Stimulated activated naive B cell treated with anti-CD40 and anti-IgM and Interleukin-4, amounts not matched to agents 10 μg/mL and 1 μg/mL and 100 μg/mL, for 72 hours (primary cell): ENCODE measurements at places on chromosomes 1 and 21.

GRCh38 chr1:225908013-225908640 is 15.9 kb downstream of the PYCR2 start:
- no peak for DNase-seq
- H3K36me3 ChIP-seq: peaks cover 7% of the 10 kb centered on the region
- no peak overlapping the region for H3K4me3 ChIP-seq
- H3K4me1 ChIP-seq: peaks cover 18% of the 10 kb centered on the region
- H3K27me3 ChIP-seq: no peaks in the 10 kb centered on the region
- no peak overlapping the region for H3K27ac ChIP-seq

DNA sequence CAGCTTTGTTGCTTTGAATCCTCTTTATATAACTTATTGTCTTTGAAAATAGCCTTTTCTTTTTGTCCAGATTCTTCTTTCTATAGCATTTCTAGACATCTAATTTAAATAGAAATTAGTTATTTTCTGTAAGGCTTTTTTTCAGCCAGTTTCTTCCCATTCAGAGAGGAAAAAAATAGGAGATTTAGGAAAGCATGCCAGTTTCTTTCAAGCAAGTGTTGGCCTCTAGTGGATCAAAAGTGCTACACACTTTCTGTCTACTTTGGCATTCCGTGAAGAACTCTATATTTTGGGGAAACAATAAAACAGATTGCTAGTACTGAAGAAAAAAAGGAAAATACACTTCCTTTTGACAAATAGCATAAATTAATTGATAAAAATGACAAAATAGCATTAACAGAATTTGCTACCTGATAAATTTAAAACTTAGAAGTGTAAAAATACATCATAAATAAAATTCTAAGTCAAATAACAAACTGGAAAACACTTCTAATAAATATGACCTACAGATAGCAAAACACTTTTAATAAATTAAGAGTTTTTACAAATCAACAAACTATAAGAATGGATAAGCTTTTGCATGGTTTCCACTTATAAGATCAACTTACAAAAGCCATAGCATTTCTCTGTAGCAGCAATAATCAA is 13.1 kb upstream of the EXO1 start:
- DNase-seq: no peak
- peaks cover 10% of the 10 kb centered on the region for H3K27me3 ChIP-seq
- H3K4me3 ChIP-seq: no peak overlapping the region
- H3K4me1 ChIP-seq: peaks cover 23% of the 10 kb centered on the region
- H3K36me3 ChIP-seq: no peaks in the 10 kb centered on the region

GRCh38 chr21:42621166-42621818 is 32.1 kb upstream of the PDE9A start:
- H3K4me1 ChIP-seq: peaks cover 4% of the 10 kb centered on the region
- no peak overlapping the region for H3K27ac ChIP-seq
- no peak for DNase-seq
- peaks cover 32% of the 10 kb centered on the region for H3K27me3 ChIP-seq

GRCh38 chr1:101145449-101145820 is 91.4 kb upstream of the S1PR1 start:
- peaks cover 17% of the 10 kb centered on the region for H3K4me1 ChIP-seq
- no peak overlapping the region for H3K4me3 ChIP-seq
- peak overlapping the region; percentile 92 for H3K27ac ChIP-seq
- DNase-seq: no peak
- H3K27me3 ChIP-seq: no peaks in the 10 kb centered on the region
- no peaks in the 10 kb centered on the region for H3K36me3 ChIP-seq

DNA sequence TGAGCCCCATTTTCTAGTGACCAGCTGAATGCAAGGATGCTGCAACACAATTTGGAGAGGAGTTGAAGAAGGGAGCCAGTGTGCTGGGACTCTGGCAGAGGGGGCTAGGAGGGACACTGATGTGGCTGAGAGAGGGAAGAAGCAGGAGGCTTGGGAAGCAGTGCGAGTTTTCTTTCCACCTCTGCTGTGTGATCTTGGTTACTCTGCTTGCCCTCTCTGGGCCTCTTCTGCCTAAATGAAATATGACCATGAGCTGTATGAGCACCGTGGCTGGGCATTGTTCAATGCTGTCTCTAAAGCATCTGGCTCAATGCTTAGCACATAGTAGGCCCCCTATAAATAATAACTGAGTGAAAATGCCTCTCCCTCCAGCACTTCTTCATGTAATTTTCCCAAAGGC is 65.3 kb upstream of the PAX7 start:
- DNase-seq: no peak
- H3K27me3 ChIP-seq: peaks cover 24% of the 10 kb centered on the region
- H3K27ac ChIP-seq: no peak overlapping the region
- H3K4me3 ChIP-seq: no peak overlapping the region
- no peaks in the 10 kb centered on the region for H3K36me3 ChIP-seq

GRCh38 chr1:195939844-195940243 is 668.4 kb downstream of the KCNT2 start:
- H3K4me3 ChIP-seq: no peak overlapping the region
- DNase-seq: no peak
- no peaks in the 10 kb centered on the region for H3K27me3 ChIP-seq
- no peaks in the 10 kb centered on the region for H3K36me3 ChIP-seq
- no peaks in the 10 kb centered on the region for H3K4me1 ChIP-seq

DNA sequence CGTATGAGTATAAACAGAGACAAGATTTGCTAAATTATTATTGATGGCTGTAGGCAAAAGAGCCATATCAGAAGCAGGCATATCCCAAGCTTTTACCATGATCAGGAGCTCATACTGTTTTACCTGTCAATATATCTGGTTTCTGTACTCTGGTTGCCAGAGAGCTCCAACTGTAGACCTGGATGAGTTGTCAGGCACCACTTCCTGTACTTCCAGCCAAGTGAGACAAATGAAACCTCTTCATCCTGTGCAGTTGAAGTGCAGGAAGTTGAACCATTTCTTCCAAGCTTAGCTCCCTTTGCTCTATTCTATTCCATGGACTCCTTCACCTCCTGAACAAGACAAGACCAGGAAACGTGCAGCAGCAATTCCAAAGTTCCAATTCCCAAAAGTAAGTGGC is 115.6 kb downstream of the ZNF281 start:
- H3K36me3 ChIP-seq: no peaks in the 10 kb centered on the region
- DNase-seq: no peak
- peaks cover 12% of the 10 kb centered on the region for H3K4me1 ChIP-seq
- no peak overlapping the region for H3K4me3 ChIP-seq
- no peaks in the 10 kb centered on the region for H3K27me3 ChIP-seq
- H3K27ac ChIP-seq: no peak overlapping the region

- H3K27ac ChIP-seq: no peak overlapping the region
- no peak overlapping the region for H3K4me3 ChIP-seq
- peaks cover 4% of the 10 kb centered on the region for H3K27me3 ChIP-seq
- no peaks in the 10 kb centered on the region for H3K4me1 ChIP-seq
- DNase-seq: no peak
Measured at GRCh38 chr1:214503553-214503952, 47.8 kb downstream of the PTPN14 start.

GRCh38 chr21:26225046-26225445 is 54.5 kb upstream of the APP start:
- peaks cover 8% of the 10 kb centered on the region for H3K27me3 ChIP-seq
- no peak for DNase-seq
- no peak overlapping the region for H3K4me3 ChIP-seq
- H3K27ac ChIP-seq: no peak overlapping the region
- no peaks in the 10 kb centered on the region for H3K4me1 ChIP-seq

GRCh38 chr1:100037656-100037926 is 67.8 kb downstream of the SLC35A3 start:
- peak overlapping the region; percentile 99 for H3K27ac ChIP-seq

- peaks cover 21% of the 10 kb centered on the region for H3K27me3 ChIP-seq
- H3K27ac ChIP-seq: no peak overlapping the region
- no peaks in the 10 kb centered on the region for H3K4me1 ChIP-seq
- no peak overlapping the region for H3K4me3 ChIP-seq
Measured at GRCh38 chr21:17673261-17674020, 60.7 kb upstream of the BTG3 start.

DNA sequence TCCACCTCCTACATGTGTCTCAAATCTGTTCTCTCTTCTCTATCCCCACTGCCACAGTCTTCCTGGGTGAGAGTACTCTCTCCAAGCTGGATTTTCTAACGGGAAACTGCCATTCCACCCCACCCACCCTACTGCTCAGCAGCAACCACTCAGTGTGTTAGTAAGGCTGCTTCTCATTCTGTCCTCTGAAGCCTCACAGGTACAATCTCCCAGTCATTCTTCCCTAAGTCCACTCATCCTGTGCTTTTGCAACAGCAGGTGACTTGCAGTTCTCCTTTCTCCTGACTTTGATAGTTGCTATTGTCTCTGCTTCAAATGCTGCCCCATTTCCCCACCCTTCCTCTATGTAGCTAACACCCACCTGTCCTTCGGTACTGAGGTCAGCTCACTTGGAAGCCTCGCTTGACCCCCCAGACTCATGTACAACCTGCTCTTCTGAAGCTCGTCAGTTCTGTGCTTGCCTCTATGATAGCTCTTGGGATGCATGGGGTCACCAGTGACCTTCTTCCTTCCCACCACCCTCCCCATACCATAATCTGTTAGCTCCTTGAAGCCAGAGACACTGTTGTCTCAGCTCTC is 188.9 kb downstream of the RRAGC start:
- H3K4me1 ChIP-seq: no peaks in the 10 kb centered on the region
- no peaks in the 10 kb centered on the region for H3K36me3 ChIP-seq
- H3K27ac ChIP-seq: no peak overlapping the region

GRCh38 chr1:200415227-200415626 is 5.4 kb upstream of the ZNF281 start:
- H3K36me3 ChIP-seq: no peaks in the 10 kb centered on the region
- H3K27ac ChIP-seq: no peak overlapping the region
- H3K4me1 ChIP-seq: peaks cover 12% of the 10 kb centered on the region
- DNase-seq: no peak
- no peaks in the 10 kb centered on the region for H3K27me3 ChIP-seq
- no peak overlapping the region for H3K4me3 ChIP-seq

- H3K4me1 ChIP-seq: peaks cover 21% of the 10 kb centered on the region
- peak overlapping the region; percentile 60 for H3K27ac ChIP-seq
- DNase-seq: no peak
- peaks cover 3% of the 10 kb centered on the region for H3K36me3 ChIP-seq
Measured at GRCh38 chr21:42413093-42413492, 9.4 kb downstream of the UBASH3A start.

DNA sequence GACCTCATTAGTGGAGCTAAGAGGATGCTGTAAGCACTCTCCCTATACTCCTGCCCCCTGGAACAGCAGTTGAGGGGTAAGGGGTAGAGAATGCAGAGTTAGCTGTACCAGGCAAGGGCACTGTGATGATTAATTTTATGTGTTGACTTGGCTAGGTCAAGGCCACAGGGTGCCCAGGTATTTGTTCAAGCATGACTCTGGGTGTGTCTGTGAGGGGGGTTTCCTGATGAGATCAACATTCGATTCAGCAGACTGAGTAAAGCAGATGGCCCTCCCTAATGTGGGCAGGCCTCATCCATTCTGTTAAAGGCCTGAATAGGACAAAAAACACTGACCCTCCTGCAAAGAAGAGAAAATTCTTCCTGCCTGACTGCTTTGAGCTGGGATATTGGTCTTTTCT is 110.8 kb downstream of the KCND3 start:
- H3K4me3 ChIP-seq: no peak overlapping the region
- no peak overlapping the region for H3K27ac ChIP-seq
- H3K27me3 ChIP-seq: peaks cover 24% of the 10 kb centered on the region
- no peaks in the 10 kb centered on the region for H3K36me3 ChIP-seq

DNA sequence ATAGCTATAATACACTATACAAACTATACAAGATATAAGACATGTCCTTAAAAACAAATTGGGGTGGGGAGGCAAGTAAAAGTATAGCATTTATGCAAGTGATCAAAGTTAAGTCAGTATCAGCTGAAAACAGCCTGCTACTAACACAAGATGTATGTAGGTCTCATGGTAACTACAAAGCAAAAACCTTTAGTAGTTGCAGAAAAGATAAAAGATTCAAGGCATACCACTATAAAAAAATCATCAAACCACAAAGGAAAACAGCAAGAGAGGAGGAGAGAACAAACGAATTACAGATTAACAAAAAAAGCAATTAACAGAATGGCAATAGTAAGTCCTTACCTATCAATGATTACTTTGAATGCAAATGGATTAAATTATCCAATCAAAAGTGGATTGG is 22.7 kb downstream of the ERO1B start:
- H3K36me3 ChIP-seq: peaks cover 62% of the 10 kb centered on the region
- no peaks in the 10 kb centered on the region for H3K27me3 ChIP-seq
- H3K4me1 ChIP-seq: peaks cover 6% of the 10 kb centered on the region
- H3K27ac ChIP-seq: no peak overlapping the region
- no peak for DNase-seq
- H3K4me3 ChIP-seq: no peak overlapping the region
